Stimulated activated CD4-positive, alpha-beta T cell treated with anti-CD3 and anti-CD28 coated beads, Interleukin-4, amount 100 ng/mL, for 48 hours (primary cell): ENCODE measurements at places on chromosomes 5 and 9.

DNA sequence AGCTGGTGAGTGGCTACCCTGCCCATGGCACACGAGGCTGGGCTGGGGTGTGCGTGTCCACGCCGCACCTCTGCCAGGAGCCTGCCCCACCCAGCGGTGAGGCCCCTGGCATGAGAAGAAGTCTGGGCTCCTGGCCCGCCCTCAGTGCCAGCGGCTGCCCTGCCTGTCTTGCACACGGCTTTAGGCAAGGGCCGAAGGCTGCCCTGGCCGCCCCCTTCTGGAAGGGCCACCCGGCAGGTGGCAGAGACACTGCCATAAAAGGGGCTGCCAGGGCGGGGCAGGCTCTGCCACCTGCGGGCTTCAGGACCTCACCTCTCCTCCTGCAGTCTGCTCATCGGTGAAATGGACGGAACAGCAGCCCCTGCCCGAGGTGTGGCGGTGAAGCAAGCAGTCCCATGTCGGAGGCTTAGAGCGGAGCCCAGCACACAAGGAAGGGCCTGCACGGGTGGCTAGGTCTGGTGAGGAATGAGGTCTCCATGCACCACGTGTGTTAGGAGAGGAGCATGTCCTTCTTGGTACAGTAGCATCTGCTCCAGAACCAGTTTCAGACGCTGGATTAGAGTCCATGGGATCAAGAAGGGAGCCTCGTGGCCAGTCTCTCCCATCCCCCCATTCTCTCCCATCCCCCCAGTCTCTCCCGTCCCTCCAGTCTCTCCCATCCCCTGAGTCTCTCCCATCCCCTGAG is 34.8 kb upstream of the TMEM250 start:
- DNase-seq = no peak

- DNase-seq = no peak
These were observed 5.6 kb downstream of the HRH2 start for GRCh38 chr5:175663186-175664184.

- DNase-seq = no peak
These were observed 81.2 kb downstream of the ARSB start for GRCh38 chr5:78903861-78904260.

- no peak for DNase-seq
These were observed 439.2 kb upstream of the CDH9 start for GRCh38 chr5:27477550-27477949.

GRCh38 chr9:124654431-124654830 is 116.7 kb downstream of the NR6A1 start:
- no peak for DNase-seq

GRCh38 chr5:141345327-141345726 is 1.7 kb downstream of the PCDHGA3 start:
- DNase-seq = no peak

DNA sequence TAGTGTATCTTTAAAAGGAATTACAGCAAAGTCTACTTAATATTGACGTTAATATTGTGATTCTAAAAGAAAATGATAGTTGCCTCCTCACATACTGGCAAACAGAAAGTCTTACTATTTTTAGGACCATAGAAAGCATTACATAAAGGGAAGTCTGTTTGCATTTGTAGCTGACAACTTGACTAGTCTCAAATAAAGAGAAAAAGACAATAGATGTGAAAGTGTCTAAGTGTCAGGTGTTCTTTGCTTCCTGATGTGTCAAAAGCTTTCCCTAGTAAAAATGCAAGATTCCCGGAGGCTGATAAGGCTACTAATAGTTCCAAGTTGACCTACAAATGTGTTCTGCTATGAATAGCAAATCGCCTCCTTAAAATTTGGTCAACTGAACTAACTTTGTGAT is 259.7 kb downstream of the CDH10 start:
- DNase-seq = no peak

DNA sequence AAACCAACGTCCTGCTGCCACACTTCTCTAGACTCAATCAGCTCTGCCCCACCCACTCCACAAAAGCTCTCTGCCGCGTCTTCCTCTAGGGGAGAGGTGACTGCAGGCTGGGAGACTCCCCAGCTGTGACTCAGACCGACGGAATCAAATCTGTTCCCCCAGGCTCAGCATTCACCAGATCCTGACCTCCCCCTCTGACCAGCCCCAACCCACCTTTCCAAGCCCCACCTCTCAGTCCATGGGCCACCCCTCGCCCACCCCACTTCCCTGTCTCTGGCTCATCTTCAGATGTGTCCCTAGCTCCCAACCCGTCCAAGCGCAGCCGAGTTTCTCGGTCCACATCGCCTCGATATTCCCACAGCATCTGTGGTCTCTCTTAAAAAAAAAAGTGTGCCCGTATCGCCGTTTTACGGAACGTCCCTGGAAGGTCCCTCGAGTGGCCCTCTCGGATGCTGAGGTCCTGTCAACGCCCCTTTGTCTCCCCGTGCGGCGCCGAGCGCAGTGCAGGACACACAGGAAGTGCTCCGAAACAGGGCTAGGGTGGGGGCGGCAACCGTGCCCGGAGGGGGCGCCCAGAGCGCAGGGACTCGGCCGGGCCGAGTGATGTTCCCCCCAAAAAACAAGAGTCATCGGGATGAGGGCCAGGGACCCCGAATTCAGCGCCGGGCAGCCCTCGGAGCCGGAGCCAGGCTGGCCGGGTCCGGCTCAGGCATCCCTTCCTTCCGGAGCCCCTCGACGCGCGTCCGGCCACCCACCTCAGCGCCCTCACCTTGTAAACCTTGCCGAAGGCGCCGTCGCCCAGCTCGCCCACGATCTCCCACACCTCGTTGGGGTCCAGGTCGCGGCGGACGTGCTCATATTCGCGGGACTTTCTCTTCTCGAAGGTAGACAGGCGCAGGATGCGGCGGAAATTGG is 649 bp downstream of the STK10 start:
- peak; percentile 71 for DNase-seq

- DNase-seq = no peak
These were observed 267.6 kb downstream of the TMEM167A start for GRCh38 chr5:82809420-82810143.

DNA sequence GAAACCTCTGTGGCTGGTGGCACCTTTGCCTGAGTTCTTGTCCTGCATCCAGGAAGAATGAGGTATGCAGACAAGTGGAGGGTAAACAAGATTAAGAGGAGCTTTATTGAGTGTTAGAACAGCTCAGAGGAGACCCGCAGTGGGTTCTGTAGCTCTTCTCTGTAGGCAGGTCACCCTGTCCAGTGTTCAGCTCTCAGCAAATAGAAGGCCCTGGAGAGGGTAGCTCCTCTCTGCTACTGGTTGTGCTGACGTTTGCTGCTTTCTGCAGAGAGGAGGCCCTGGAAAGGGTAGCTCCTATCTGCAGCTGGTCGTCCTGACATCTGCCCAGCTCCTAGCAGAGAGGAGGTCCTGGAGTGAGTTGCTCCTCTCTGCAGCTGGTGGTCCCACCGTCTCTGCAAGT is 96.8 kb upstream of the CCDC112 start:
- no peak for DNase-seq

DNA sequence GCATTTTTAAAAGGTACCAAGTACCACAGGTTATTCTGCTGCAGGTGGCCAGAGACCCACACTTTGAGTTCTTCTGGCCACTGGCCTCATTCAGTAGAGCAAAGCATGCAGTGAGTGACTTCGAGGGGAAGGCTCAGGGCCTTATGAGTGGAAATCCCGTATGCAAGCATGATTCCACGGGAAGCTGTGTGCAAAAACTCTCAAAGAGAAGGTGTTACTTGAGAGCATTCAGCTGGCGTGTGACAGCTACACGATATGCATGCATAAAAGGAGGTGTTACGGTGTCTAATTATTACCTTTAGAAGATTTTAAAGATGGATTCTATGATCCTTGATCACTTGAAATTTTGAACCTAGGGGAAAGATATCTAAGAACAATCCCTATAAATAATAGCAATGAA is 160.3 kb downstream of the ENC1 start:
- no peak for DNase-seq

DNA sequence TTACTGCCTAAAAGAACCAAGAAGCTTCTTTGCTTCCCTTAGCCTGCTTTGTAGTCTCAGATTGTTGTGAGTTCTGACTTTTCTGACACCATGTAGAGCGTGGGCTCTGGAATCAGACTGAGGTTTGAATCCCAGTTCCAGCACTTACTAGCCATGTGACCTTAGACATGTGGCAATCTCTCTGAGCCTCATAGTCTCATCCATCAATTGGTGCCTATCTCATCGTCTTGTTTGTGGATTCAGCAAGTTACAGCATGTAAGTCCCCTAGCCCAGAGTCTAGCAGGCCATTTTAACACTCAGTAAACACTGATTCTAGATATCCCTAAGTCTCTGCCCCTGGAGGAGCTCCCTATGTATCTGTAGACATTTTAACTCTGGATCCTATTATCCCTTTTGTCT is 94.7 kb downstream of the ANGPTL2 start:
- DNase-seq = no peak

- no peak for DNase-seq
These were observed 16.8 kb downstream of the GNAQ start for GRCh38 chr9:78014776-78015175.

GRCh38 chr5:106962464-106963230 is 708.1 kb downstream of the EFNA5 start:
- DNase-seq = no peak

DNA sequence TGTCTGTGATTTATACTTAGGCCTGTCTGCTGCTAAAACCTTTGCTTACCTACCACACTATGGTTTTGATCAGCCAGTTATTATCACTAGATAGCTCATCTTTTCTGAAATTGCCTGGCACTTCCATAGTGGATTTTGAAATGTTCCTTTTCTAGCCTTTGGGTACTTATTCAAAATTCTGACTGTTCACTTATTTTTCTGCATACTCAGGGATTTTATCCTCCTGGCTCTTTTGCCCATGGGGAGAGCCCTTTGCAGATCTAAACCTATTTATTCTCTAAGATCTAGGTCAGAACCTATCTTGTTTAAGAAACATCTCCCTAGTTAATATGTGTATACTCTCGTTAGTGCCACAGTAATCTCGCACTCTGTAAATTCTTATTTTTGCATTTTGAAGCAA is 103.5 kb upstream of the C9orf72 start:
- no peak for DNase-seq

DNA sequence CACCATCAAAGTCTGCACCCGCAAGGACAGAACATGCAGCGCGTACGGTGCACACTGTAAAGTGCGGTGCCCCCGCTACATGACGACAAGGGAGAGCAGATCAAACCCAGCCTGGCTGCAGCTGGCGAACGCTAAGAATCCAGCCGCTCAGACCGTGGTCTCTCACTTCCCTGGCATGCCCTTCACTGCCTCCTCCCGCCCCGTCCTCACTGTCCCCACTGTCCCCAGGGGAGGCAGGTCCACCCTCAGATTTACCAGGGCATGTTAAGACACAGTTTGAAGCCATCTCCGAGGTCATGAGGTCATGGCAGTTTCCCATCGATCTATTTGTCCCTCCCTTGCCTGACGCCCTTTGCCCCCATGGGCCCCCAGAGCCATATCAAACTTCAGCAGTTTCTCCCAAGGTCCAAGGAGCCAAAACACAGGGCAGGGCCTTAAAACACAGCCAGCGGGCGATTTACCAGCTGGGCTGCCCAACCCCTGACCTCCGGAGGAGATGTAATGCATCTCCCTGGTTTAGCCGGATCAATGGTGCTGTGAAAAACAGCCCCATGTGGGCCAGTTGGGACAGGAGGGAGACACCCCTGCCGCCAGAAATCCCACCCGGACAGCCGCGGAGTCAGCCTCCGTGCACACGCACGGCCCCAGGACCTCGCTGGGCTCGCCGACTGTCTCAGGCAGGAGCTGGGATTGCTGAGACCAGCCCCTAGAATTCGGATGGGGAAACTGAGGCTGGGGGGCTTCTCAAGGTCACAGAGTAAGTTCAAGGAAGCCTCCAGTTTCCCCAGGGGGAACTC is 52.3 kb upstream of the FUBP3 start:
- DNase-seq = no peak

- DNase-seq = no peak
These were observed 63.2 kb downstream of the SERINC5 start for GRCh38 chr5:80192507-80193241.

GRCh38 chr5:172751761-172752510 is 19.1 kb downstream of the DUSP1 start:
- no peak for DNase-seq

DNA sequence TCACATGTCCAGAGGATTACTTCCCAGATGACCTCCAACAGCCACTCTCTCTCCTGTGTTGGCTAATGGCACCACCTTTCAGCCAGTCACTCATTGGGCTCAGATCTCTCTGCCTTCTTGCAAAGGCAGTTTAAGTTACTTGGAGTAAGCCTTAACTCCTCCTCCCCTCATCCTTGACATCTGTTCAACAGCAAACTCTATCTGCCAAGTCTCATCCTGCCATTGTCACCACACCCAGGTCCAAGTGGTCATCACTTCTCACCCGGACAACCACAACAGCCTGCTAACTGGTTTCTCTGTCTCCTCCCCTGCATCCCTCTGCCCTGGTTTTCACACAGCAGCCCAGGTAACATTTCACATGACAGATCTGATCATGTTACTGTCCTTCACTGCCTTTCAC is 58.5 kb downstream of the DCP2 start:
- no peak for DNase-seq

GRCh38 chr5:150644058-150644457 is 3.6 kb downstream of the SYNPO start:
- no peak for DNase-seq

DNA sequence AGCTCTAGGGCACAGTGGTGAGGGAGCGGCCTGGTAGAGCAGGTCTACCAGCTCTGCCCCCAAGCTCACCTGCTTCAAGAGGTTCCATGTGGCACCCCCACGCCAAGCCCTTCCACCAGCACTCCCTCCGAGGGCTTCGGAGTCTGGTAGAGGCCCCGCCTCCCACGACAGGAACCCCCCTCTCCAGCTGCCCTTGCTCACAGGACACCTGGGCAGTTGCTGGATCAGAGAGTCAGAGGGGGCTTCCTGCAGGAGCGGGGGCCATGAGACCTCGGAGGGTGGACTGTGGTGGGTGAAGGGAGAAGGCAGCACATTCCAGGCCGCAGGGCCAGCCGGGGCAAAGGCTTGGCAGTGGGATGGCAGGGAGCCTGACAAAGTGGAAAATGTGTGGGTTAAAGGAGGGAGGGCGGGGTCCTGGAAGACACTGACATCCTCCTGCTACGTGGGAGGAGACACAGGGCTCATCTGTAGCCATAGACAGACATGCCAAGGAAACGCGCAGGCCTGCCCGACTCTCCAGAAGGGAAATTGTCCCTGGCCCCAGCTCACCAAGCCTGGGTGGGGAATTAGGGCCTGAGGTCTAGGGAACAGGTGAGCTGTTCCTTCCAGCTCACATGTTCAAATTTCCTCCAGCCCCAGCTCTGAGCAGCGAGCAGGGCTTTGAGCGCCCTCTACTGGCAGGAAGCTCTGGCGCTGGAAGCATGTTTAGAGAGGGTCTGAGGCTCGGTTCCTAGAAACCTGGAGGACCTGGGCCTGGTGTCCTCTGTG is 74.2 kb downstream of the NTNG2 start:
- peak; percentile 86 for DNase-seq

- no peak for DNase-seq
These were observed 20.0 kb downstream of the F2R start for GRCh38 chr5:76735762-76736545.

DNA sequence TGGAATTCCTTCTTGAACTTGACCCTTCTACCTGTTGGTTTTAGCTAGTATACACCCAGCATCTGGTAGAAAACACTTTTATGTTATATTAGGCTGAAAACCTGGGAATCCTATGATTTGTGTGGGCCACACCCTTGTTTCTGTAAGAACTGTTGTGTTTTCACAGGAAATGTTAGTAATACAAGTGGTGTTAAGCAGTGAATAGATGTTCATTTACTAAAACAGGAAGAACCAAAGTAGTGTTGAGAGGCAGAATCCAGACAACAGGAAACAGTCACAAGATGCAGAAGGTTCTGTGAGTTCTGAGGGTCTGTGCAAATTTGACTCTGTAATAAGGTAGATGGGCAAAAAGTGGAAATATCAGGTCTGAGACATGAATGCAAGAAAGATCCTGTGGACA is 73.0 kb upstream of the RAI14 start:
- DNase-seq = no peak

- no peak for DNase-seq
These were observed at the start of gene PALM2AKAP2 for GRCh38 chr9:109779711-109780452. PALM2AKAP2 (plus strand) TSS chr9:109780198; CDS start chr9:109780489, 291 bp downstream.
